Central memory CD4-positive, alpha-beta T cell (primary cell): ENCODE measurements at places on chromosomes 1 and 21.
A peak's percentile ranks its signal among the peaks of the same experiment; 100 is the strongest.

GRCh38 chr1:45891087-45891486, 87.7 kb downstream of the MAST2 start:
- no peak for DNase-seq

- no peak for DNase-seq
Observed at GRCh38 chr1:157371221-157371620, 181.1 kb downstream of the FCRL5 start.

- DNase-seq: no peak
Observed at GRCh38 chr1:77316006-77316405, 34.2 kb downstream of the AK5 start.

DNA sequence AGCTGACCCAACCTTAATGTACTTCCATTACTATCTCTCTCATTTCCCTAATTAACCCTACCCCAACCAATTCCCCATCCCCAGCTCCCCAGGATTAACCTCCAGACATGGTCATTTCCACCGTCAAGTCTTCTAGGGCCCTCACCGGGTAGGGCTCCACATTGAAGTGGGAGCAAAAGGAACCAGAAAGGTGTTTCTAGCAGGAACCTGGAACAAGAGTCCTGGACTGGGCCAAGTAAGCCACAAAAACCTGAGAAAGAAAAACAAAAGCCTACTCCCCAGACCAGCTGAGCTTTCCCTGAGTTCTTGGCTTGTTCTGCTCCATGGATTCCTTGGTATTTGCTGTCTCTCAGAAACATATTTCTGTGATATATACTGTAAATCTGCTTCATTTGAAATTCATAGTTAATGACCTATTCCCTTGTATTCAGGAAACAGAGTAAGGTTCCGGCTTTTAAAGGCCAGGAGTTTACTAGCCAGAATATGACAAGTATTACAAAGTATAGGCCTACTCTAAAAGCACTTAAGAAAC, 58.4 kb downstream of the SYF2 start:
- no peak for DNase-seq

DNA sequence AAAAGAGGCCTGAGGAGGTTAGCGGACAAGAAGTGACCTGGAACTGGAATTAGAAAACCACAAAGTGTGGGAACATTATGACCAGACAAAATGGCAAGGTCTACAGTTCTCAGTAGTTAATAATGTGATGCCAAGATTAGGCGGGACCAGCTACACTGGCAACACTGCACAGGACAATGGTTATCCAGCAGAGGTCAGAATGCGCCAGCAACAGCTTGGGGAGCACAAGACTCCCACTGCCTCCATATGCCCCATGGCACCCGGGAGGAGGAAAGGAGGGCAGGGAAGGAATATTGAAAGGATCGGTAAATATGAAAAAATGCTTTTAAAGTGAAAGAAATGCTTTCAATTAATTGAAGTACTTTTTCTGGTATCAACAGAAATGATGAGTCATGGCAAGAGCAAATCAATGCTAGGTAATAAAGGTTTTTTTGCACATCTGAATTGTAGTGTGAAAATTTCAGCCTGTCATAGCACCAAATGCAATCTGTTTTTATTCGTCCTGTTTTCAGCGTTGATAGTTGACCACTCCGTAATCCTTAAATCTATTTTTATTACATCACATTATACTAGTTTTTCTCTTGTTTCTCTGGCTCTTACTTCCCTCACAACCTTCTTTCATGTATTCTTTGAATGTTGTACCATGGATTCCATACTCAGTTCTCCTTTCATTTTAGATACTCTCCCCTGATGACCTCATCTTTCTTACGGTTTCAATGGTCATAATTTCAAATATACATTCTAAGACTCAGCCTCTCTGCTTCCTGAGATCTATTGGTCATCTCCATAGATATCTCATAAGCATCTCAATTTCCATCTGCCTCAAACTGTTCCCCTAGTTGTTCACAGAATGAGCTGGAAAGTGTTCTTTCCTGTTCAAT, 30.7 kb downstream of the VCAM1 start:
- DNase-seq: no peak

DNA sequence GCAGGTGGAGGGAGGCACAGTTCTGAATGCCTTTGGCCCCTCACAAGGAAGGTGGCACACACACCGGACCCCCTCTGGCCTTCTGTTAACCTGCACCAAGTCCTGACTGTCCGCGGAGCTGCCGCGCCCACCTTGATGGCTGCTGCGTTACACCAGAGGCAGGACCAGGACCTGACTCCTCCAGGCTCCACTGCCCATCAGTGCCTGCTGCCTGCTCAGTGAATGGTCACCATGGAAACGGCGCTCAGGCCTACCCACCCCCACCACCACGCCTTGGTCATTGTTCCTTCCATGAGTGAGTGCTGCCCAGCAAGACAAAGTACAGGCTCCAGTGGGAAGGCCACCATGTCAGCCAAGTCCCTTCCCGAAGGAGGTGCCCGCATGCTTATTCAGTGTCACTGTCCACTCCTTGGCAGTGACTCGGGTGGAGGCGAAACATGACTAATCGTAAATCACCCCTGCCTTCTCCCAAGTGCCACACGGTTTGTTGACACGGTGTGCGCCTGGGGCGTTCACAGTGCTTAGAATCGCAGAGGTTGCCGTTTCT, 57.3 kb downstream of the SLC37A1 start:
- no peak for DNase-seq

DNA sequence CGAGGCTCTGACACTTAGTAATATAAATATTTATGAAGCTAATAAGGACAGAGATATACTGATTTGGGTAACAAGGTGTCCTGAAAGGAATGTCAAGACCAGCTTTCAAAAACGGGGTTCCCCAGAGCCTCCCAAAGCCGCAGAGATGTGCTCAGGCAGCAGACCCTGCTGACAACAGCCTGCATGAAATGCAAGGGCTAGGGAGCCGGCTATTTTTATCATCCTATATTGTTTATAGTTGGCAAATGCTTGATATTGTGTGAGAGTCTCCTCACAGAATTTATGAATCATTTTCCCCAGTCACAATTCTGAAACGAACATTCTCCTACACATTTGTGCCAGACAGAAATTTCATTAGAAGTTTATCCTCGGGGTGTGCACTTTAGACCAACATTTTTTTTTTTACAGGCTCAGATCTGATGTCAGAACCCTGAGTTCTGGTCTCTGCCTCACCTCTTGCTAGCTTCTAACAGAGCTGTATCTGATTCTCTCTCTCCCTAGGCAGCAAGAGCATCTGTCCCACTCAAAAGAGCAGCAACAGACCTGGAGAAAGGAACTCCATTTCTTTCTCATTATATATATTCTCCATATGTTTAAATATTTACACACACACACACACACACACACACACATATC, 302.3 kb upstream of the PLD5 start:
- no peak for DNase-seq

GRCh38 chr1:31583082-31583994, 7.0 kb downstream of the TINAGL1 start:
- no peak for DNase-seq

- DNase-seq: no peak
Observed at GRCh38 chr1:53628286-53628955, 110.5 kb downstream of the GLIS1 start.

DNA sequence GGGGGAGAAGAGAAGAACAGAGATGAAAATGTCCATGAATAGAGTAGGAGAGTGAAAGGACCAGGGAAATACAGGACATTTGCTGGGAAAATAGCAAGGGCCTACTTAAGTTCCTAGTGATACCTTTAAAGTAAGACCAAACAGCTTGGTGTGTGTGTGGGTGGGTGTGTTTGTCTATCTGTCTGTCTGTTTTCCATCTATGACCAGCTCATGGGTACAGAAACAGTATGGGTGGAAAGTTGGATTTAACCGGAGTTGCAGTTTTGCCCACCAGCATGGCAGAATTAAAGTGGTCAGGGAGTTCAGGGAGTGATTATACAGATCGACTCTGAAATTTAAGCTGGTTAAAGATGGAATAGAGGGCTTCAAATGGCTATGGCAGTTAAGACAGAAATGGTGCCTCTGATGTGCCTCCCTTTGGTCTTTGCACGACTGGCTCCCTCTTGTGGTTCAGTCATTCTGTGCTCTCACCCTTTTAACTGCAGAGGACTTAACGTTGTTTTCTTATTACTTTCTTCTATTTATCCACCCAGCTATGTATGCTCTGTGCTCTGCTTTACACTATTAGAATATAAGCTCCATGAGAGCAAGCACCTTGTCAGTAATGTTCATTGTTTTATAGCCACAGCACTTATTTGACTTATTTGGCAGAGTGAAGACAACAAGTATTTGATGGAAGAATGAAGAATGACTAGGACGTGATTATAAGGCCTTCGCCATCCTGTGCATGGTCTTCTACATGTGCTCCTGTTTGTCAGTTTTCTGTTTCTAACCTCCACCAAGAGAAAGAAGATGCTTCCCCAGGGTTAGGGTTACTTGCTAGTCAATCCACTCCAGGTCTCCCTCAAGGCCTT, 72.7 kb upstream of the AK4 start:
- DNase-seq: peak; percentile 66
